Activated T-helper 1 cell treated with anti-CD3 and anti-CD28 coated beads, Interleukin-2, amount 50 U/mL, for 16 hours (primary cell): ENCODE measurements at places on chromosomes 12 and 14.
A peak's percentile ranks its signal among the peaks of the same experiment; 100 is the strongest.

- no peak for DNase-seq
These were observed 12.8 kb downstream of the LEMD3 start for GRCh38 chr12:65182012-65182739.

GRCh38 chr12:49632986-49633702 lies 9.8 kb downstream of the PRPF40B start:
- DNase-seq: no peak

DNA sequence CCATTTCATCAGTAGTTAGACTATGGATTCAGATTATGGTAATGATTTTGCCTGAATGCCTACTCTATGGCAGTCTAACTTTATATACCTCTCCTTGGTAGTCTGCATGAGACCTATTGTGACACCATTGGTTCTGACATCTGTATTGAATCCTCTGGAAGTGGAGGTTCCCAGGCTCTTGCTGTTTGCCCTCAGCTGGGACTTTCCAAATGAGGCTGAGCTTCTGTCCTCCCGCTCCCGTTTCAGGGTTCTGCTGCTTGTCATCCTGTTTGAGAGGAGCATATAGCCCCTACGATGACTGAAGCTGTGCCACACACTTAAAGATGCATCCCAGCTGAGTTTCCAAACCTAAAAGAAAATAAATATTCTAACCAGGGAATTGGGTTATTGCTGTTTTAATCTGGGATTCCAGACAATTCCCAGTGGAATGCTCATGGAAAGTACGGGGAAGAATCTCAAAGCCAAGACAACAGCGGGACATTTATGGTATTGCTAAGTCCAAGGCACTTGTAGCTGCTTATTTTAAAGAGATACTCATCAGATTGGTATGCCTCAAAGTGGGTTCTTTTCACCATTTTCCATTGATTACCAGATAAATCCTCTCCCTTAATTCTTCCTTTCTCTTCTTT lies 105.9 kb downstream of the ETV6 start:
- DNase-seq: no peak

- DNase-seq: no peak
These were observed 218.8 kb upstream of the RGS6 start for GRCh38 chr14:71713451-71713850.

- DNase-seq: no peak
These were observed 396.1 kb upstream of the RGS6 start for GRCh38 chr14:71536015-71536740.

DNA sequence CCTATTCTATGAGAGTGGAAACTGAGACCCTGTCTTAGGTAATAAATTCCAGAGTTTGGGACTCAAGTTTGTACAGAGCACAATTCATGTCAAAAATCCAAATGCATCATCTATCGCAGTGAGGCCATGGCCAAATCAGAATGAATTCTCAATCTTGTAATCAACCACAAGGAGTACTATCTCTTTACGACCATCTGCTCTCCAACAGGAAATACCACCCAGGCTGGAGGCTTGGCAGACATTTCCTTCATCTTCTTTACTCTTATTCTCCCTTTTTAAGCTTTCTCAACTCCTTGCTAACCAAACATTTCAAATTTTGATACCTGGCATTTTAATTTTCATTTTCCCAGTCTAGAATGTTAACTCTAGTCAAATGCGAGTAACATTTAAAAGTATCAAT lies 32.7 kb upstream of the RNU6-7 start:
- DNase-seq: no peak

- no peak for DNase-seq
These were observed 35.6 kb downstream of the A2M start for GRCh38 chr12:9079883-9080675.

DNA sequence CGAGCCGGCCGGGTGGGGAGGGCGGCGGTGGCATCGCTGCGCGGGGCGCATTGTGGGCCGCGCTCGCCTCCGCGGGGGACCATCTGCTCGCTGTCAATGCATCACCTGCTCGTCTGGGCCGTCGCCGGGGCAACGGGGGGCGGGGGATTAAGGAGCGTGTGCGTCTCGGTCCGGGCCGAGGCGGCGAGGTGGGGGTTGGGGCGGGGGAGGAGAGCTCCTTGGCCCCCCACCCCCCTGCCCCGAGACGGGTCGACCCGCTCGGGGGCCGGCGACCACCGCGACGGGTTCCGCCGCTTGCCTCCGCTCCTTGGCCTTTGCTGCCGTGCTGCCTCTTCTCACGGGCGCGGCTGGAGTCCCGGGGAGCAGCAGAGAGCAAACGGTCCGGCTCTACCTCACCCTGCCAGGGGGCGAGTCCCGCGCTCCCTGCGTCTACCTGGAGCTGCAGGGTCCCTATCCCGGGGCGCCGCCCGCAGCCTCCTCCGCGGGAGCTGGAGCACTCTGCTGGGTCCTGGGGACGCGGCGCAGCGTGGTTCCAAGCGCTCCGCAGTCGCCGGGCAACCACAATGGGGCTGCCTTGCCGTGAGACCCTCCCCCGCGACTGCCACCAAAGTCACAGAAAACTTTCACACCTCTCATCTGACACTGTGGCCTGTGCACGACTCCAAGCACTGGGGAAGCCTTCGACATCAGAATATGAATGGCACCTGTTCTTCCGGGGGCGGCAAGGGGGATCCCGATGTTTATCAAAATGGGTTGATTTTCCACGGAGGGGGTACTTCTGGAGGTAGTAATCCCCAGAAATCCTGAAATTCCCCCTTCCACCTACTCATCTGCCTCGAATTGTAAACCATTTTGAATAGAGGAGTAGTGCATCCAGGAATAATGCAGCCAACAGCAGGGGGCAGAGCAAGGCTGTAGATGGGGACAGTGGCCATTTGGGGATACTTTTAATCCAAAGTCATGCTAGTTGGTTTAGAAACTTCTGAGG lies at the start of gene C12orf42:
Gene C12orf42 (minus strand): TSS at position 500 of the 988 bp plus-strand sequence. CDS start 17,542 bp downstream, outside the sequence.
- DNase-seq: peak; percentile 21

DNA sequence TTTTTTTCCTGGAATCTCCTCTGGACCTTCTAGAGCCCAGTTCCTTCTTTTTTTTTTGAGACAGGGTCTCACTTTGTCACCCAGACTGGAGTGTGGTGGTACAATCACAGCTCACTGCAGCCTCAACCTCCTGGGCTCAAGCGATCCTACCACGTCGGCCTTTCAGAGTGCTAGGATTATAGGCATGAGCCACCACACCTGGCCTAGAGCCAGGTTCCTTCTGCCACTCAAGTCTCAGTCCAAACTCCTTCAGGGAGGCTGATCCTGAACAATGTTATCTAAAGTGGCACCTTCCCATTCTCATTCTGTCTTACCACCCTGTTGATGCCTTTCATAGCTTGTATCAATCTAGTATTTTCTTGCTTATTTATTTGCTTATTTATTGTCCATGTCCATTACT lies 22.3 kb upstream of the ELK3 start:
- DNase-seq: no peak

- DNase-seq: no peak
These were observed 20.0 kb upstream of the HELB start for GRCh38 chr12:66282244-66282643.

DNA sequence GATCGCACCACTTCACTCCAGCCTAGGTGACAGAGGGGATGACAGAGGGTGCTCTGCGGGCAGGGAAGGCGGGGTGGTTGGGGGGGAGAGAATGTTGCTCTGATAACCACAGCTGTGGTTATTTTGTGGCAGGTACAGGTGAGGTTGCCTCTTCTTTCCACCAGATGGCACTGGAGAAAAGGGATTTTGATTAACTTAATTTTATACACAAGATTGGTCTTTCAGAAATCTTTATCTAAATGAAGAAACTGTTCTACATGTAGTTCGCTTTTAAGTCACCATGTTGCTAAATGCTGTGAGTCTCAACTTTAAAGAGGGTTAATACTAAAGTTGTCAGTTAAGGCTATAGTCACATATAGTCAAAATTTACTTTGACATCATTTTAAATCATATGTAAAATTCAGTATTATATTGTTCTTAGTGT lies 25.7 kb downstream of the FGF23 start:
- DNase-seq: peak; percentile 4

DNA sequence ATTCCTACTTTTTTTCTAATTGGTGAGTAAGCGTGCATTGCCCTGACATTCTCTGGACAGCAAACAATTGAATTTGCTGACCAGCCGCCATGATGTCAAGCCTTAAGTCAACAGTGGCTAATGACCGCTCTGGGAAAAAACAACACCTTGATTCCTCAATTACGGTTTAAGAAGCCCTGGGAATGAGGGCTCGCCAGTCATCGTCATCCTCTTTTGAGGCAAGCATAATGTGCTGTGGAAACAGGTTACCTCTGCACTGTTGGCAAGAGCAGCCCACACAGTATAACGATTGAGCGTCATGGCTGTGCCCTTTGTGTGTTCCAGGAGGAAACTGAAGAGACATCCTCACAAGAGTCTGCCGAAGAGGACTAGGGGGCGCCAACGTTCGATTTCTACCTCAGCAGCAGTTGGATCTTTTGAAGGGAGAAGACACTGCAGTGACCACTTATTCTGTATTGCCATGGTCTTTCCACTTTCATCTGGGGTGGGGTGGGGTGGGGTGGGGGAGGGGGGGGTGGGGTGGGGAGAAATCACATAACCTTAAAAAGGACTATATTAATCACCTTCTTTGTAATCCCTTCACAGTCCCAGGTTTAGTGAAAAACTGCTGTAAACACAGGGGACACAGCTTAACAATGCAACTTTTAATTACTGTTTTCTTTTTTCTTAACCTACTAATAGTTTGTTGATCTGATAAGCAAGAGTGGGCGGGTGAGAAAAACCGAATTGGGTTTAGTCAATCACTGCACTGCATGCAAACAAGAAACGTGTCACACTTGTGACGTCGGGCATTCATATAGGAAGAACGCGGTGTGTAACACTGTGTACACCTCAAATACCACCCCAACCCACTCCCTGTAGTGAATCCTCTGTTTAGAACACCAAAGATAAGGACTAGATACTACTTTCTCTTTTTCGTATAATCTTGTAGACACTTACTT lies 138.9 kb downstream of the HMGA2 start:
- no peak for DNase-seq

DNA sequence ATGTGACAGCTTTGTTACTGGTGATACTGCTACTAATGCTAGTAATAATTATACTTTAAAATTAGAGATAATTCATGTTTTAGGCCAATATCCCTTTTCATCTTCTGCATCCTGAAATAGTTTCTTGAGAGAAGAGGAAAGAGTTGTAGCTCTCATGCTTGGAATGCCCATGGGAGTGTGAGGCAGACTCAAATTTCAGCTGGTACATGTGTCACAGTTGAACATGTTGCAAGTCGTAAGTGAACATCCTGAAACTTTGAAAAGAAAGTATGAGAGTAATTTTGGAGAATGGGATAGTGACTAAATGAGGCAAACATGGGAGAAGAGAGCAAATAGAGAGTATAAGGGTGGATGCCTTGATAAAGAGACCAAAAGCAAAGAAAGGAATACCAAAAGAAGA lies 168.0 kb downstream of the TMTC3 start:
- DNase-seq: no peak

DNA sequence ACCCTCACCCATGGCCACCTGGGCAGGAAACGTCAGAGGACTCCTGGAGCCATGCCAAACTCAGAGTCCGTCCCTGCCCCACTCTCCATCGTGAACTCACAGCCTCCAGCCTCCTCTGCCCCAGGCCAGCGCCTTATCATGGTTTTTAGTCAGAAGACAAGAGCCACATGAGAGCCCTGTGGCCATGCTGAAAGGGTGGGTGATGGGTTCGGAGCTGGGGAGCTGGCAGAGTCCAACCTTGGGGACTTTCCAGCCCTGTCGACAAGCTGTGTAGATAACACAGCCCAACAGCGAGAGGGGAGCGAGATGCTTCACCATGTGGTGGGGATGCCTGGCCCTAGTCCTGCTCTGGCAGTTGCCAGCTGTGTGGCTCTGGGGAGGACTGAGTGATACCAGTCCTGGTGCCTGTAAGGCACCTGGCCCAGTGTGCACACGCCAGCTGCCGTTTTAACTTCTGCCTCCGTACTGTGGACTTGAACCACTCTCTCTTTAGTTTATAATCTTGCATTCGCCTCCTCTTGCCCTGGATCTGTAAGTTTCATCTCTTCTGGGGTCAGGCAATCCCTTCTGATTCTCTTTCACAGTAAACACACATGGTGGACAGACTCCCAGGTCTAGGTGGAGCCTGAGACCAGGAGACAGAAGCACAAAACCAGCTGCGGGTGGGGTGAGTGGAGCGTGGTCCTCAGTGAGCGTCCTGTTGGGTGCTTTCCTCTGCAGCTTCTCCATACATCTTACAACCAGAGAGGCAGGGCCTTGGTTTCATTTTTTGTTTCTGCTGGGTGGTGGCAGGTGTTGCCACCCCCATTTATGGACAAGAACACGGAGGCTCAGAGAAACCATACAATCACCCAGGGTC lies 55.3 kb downstream of the RIN3 start:
- DNase-seq: no peak

DNA sequence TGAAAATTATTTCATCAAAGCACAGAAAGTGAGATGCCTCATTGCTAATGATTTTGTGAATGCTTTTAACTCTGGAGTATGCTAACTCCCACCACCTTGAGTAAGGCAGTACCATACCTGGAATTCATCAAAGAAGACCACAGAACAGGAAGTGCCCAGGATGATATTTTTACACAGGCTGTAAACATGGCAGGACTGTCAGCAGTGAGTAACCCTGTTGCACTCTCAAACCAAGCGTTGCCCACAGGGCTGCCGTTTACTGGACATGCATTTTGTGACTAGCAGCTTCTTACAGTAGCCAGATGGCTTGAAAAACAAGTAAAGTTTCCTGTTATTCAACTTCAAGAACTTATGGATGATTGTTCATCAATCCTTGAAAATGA lies 42.4 kb downstream of the RALGAPA1 start:
- no peak for DNase-seq

GRCh38 chr12:19910681-19911080 lies 457.7 kb upstream of the PDE3A start:
- no peak for DNase-seq

DNA sequence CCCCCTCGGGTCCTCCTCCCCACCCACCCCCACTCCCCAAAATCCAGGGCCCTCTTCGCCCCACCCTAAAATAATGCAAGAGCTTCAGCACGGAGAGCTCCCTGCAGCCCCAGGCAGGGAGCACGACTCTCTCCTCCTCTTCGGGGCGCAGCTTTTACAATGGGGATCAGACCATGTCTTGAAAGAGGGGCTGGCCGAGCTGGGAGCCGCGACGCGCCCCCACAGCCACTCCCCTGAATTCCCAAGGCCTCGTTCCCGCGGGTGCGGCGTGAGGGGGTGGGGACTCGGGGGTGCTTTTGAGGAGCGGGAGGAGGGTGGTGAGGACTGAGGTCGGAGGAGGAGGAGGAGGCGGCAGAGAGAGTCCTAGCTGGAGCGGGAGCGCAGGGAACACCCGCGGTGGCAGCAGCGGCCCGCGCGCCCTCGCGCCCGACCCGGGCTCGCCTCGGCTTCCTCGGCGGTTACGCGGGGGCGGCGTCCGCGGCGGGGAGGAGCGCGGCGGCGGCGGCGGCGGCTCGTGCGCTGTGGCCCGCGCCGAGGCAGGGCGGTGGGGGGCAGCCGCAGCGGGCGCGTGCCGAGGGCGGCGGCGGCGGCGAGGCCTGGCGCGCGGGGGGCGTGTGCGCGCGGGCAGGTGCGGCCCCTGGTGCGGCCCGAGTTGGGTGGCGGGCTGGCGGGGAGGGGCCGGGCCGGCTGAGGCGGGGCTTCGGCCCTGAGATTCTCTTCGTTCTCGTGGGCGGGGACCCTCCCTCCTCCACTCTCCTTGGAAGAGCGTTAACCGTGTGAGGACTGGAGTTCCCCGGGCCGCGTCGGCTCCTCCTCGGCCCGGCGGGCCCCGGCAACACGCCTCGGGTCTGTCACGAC lies at the start of gene ANKS1B:
Gene ANKS1B (minus strand): TSS at position 666 of the 858 bp plus-strand sequence. CDS start 699 bp downstream, outside the sequence.
- DNase-seq: no peak

- DNase-seq: no peak
These were observed 465.0 kb upstream of the SOX5 start for GRCh38 chr12:24414480-24414879.

GRCh38 chr14:103155010-103155409 lies 31.7 kb downstream of the TNFAIP2 start:
- no peak for DNase-seq
